ENCODE measurements at places on chromosomes 3 and 15. TPM values are rescaled to one million over a fixed set of nuclear protein-coding genes. Genes with fewer than 3 reads are reported as not detected.
A peak's percentile ranks its signal among the peaks of the same experiment; 100 is the strongest.

DNA sequence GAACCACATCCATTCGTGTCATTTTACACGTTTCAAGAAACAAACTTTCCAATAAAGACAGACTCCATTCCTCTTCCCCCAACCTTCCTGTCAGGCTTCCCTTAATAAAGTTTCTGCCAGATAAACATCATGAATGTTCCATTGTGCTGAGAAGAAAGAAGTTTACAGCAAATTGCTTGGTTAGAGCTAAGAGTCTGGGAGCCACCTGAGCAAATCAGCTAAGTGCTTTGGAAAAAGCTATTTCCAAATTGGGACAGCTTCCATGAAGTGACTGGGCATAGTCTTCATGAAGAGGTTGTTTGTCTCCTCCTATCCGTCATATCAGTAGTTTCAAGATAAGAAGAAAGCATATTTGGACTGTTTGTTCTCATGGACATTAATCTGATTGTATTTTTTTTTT, 77.0 kb downstream of the MAGI1 start:
- no peak for DNase-seq

GRCh38 chr3:37453393-37454389, 279.3 kb upstream of the LRRFIP2 start:
- peak; percentile 29 for DNase-seq

The FETUB gene
- total RNA-seq = not detected

GRCh38 chr3:106332884-106333283, 464.1 kb upstream of the CBLB start:
- no peak for DNase-seq

GRCh38 chr15:63554337-63554927, 42.8 kb upstream of the FBXL22 start:
- DNase-seq = no peak

The DNAH12 gene
- total RNA-seq = 4.4 TPM

The CHRNA5 gene
- total RNA-seq = 3.8 TPM

DNA sequence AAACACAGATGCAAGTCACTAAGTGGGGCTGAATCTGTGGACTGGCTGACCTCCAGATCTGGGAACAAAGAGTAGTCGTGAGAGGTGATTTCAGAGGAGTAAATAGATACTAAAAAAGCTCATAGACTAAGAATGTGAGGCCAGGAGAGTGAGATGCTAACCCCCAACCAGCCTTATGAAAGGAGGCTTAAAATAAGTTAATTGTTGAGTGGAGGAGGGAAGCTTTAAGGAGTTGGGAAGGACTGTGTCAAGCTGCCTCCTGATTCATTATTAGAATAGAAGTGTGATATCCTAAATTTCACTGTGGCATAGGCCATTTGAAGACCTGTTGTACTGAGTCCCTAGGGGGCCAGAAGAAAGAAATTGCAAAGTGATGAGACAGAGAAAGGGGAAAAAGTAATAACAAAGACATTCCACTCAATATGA, 107.6 kb downstream of the RBPMS2 start:
- no peak for DNase-seq
